ENCODE measurements at places on chromosomes 5 and 9. TPM values are rescaled to one million over a fixed set of nuclear protein-coding genes. Genes with fewer than 3 reads are reported as not detected.

NEUROG1 gene
- total RNA-seq: not detected

PDZD2 gene
- total RNA-seq: 0.13 TPM

SOX30 gene
- total RNA-seq: not detected

ISL1 gene
- not detected for total RNA-seq

OBP2B gene
- not detected for total RNA-seq

CATSPER3 gene
- 0.34 TPM for total RNA-seq

GRM6 gene
- not detected for total RNA-seq

HTR4 gene
- not detected for total RNA-seq

DNA sequence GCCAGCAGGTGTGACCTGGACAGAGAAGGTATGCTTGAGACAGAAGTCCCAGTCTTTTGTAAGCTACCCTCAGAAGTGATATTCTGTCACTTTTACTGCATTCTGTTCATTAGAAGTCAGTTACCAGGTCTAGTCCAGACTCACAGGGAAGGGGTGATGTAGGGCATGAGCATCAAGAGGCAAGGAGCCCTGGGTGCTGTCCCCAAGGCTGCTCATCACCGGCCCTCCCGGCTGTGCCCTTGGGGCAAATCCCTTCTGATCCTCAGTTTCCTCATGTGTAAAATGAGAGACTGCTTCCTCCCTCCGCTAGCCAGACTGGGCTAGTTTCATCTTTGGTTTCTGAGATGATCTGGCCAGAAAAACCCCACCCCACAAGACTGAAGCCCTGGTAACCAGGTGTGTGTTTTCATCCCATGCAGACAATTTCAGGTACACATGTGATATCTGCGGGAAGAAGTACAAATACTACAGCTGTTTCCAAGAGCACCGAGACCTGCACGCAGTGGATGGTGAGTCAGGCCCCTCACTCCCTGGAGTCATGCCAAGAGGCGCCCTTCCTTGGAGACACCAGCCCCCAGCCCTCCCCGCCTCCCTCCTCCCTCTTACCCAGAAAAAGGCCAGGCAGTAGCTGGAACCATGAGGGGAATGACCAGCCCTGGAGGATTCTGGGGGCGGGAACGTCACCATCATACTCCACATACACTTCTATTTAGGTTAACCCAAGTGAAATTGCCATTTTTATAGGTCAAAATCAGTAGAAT, 71.0 kb downstream of the AMBP start:
- no peaks in the 10 kb centered on the region for H3K4me1 ChIP-seq
- H3K27me3 ChIP-seq: no peaks in the 10 kb centered on the region
- peaks cover 6% of the 10 kb centered on the region for H3K36me3 ChIP-seq
- no peak overlapping the region for H3K4me3 ChIP-seq
- no peak overlapping the region for H3K27ac ChIP-seq

- H3K4me3 ChIP-seq: no peak overlapping the region
- no peaks in the 10 kb centered on the region for H3K36me3 ChIP-seq
- DNase-seq: no peak
These were observed 94.4 kb upstream of the TLE4 start for GRCh38 chr9:79477241-79477840.

- no peak overlapping the region for H3K27ac ChIP-seq
- no peaks in the 10 kb centered on the region for H3K4me1 ChIP-seq
- H3K4me3 ChIP-seq: no peak overlapping the region
- DNase-seq: no peak
These were observed 812.9 kb upstream of the ZNF608 start for GRCh38 chr5:125559296-125559695.

DNA sequence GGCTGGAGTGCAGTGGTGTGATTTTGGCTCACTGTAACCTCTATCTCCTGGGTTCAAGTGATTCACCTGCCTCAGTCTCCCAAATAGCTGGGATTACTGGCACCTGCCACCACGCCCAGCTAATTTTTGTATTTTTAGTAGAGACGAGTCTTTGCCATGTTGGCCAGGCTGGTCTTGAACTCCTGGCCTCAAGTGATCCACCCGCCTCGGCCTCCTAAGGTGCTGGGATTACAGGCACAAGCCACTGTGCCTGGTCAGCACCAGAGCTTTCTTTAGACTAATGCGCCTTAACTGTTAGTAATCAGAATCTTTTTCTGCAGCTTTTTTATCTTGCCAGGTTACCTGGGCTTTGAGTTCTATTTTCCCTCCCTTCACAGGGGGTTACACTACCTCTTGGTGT, 18.4 kb downstream of the PTGS1 start:
- H3K27me3 ChIP-seq: no peaks in the 10 kb centered on the region
- H3K27ac ChIP-seq: no peak overlapping the region
- H3K4me1 ChIP-seq: no peaks in the 10 kb centered on the region
- no peak overlapping the region for H3K4me3 ChIP-seq
- DNase-seq: no peak
- no peaks in the 10 kb centered on the region for H3K36me3 ChIP-seq

- no peak for DNase-seq
- H3K4me3 ChIP-seq: no peak overlapping the region
- no peak overlapping the region for H3K27ac ChIP-seq
- H3K36me3 ChIP-seq: peaks cover 6% of the 10 kb centered on the region
These were observed 6.3 kb downstream of the TMEM38B start for GRCh38 chr9:105700668-105701067.

GRCh38 chr9:13446938-13447842, 167.7 kb upstream of the MPDZ start:
- no peaks in the 10 kb centered on the region for H3K4me1 ChIP-seq
- no peaks in the 10 kb centered on the region for H3K36me3 ChIP-seq
- H3K4me3 ChIP-seq: no peak overlapping the region
- no peaks in the 10 kb centered on the region for H3K27me3 ChIP-seq
- H3K27ac ChIP-seq: no peak overlapping the region

DNA sequence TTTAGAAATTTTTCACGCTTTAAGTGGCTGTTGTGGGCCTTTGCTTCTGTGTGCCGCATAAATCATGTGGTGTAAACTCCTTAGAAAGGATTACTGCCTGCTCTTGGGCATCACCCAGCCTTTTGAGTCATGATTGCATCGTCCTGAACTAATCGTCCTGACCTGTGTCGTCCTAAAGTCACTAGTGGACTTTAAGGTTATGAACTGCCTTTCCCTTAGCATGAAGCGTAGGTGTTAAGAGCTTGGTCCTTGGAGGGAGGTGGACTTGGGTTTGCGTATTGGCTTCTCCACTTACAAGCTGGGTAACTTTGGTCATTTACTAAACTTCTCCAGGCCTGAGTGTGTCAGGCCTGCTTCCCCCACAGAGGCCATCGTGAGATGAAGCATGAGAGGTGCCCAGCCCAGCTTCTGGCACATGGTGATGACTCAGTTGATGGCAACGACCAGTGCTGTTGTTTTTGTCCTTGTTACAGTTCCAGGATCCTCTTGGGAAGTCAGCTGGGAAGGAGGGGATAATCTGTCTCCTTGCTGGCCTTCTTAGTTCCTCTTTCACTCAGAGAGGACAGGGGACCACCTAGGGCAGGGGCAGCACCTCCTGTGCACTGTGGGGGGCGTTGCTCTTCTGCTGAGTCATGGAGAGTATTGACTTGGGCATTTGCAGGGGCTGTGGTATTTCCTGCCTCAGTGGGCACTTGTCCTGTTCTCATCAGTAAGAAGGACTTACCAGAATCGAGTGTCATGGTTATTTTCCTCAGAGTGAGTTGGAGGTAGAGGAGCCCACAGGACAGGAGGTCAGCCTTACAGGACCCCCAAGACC, 54.2 kb upstream of the NCS1 start:
- H3K27me3 ChIP-seq: no peaks in the 10 kb centered on the region
- peaks cover 5% of the 10 kb centered on the region for H3K4me1 ChIP-seq
- DNase-seq: no peak
- H3K27ac ChIP-seq: no peak overlapping the region

DNA sequence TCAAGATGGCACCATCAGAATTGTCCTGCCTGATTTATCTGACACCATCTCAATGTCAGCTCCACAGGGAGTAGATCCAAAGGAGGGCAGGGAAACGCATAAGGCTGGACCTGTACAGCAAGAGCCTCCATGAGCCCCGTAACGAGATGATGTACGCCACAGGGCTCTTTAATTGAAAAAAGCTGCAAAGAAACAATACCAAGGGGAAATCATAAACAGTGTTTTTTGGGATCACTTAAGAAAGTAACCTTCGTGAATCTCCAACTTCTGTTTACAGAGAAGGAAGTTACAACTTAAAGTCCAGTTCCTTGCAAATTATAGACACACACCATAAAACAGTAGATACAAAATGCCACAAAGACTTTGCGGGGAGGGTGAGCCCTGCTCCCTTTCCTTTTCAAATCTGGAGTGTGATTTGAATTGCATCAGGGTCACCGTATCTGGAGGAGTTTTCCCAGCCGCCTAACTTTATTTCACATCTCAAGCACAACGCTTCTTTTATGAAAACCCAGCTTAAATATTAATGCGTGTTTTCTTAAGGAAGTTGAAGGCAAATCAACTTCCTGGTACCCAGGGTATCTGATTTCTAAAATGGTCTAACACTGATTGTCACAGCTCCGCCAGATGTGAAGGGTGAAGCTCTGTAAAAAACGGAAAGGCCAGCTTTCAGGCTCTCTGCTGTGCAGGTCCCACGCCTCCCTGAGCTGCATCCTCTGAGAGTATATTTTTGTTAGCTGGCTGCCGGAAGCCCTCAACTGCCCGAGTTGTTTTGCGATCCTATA, 88.9 kb downstream of the EBF1 start:
- no peaks in the 10 kb centered on the region for H3K36me3 ChIP-seq
- no peaks in the 10 kb centered on the region for H3K27me3 ChIP-seq
- DNase-seq: no peak
- H3K27ac ChIP-seq: no peak overlapping the region

GRCh38 chr9:95981761-95982390, 106.4 kb downstream of the ERCC6L2 start:
- DNase-seq: no peak
- H3K27me3 ChIP-seq: no peaks in the 10 kb centered on the region
- no peak overlapping the region for H3K27ac ChIP-seq
- H3K4me3 ChIP-seq: no peak overlapping the region
- H3K36me3 ChIP-seq: peaks cover 23% of the 10 kb centered on the region

- H3K36me3 ChIP-seq: no peaks in the 10 kb centered on the region
- no peaks in the 10 kb centered on the region for H3K4me1 ChIP-seq
- no peak for DNase-seq
These were observed 188.8 kb downstream of the CSNK1G3 start for GRCh38 chr5:123700624-123701287.

DNA sequence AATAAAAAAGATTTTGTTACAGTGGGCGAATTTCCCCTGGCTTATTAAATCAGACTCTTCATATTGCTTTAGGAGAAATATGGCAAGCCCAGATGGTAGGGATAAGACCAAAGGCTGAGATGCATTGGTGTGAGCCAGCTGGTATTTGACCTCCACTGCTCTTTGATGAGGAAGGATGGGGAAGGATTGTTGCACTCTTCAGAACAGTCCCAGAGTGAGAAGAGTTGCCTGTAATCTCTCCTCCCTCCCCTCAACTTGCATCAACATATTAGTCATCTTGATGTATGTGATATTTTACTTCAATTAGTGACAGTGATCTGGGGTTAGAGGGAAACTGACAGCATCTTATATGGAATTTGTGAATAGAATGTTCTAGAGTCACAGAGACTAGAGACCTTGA, 136.6 kb downstream of the ADAMTS12 start:
- H3K4me1 ChIP-seq: no peaks in the 10 kb centered on the region
- DNase-seq: no peak
- no peak overlapping the region for H3K27ac ChIP-seq
- H3K27me3 ChIP-seq: no peaks in the 10 kb centered on the region
- H3K4me3 ChIP-seq: no peak overlapping the region

DNA sequence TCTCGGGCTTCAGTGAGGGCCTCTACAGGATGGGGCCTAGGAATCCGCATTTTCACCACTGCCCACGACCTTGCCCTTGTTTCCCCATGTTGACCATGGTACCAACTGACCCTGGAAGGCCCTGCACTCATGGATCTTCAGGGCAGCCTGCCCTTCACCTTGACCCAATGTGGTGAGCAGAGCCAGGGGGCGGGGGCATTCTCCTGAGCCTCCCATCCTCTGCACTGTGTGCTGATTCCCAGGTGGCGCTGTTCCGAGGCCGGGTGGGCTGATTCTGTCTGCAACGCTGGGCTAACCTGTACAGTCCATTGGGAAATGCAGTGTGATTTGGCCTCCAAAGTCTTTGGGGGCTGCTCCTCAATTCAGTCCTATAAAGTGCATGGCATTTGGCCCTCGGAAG, 68.7 kb downstream of the SHB start:
- H3K4me1 ChIP-seq: peaks cover 20% of the 10 kb centered on the region
- no peaks in the 10 kb centered on the region for H3K36me3 ChIP-seq
- no peak overlapping the region for H3K4me3 ChIP-seq
- H3K27me3 ChIP-seq: no peaks in the 10 kb centered on the region
- H3K27ac ChIP-seq: no peak overlapping the region

GRCh38 chr5:63854076-63854475, 108.2 kb downstream of the HTR1A start:
- H3K27ac ChIP-seq: no peak overlapping the region
- H3K27me3 ChIP-seq: no peaks in the 10 kb centered on the region
- DNase-seq: no peak
- no peak overlapping the region for H3K4me3 ChIP-seq
- H3K36me3 ChIP-seq: no peaks in the 10 kb centered on the region

DNA sequence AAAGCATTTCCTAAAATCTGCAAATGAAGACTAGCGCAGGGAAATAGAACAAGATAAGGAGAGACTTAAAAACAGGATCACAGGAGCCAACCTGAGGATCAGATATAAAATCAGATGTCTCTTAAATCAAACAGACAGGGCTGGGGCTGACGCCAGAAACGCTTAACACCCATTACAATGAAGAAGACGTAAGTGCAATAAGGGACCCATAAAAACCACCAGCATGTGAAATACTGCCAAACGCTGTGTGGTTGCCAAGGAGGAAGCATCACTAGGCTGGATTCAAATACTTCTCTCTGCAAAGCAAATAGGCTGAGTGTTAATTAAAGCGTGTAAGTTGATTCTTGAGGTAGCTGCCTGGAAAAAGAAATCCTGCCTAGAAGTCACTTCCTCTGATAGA, 74.4 kb upstream of the ATP10B start:
- no peaks in the 10 kb centered on the region for H3K27me3 ChIP-seq
- no peak overlapping the region for H3K27ac ChIP-seq
- H3K4me1 ChIP-seq: no peaks in the 10 kb centered on the region

GRCh38 chr9:4228606-4229005, 71.3 kb downstream of the GLIS3 start:
- no peaks in the 10 kb centered on the region for H3K4me1 ChIP-seq
- no peak overlapping the region for H3K27ac ChIP-seq
- no peaks in the 10 kb centered on the region for H3K27me3 ChIP-seq
- H3K4me3 ChIP-seq: no peak overlapping the region

All from K562 (cell line).